ENCODE measurements at places on chromosomes 2 and 18.

GRCh38 chr2:137507237-137507636, 457.0 kb upstream of the HNMT start:
- peak; percentile 15 for DNase-seq

- DNase-seq: peak; percentile 17
Observed at GRCh38 chr2:232300894-232301387, 77.6 kb upstream of the ALPP start.

DNA sequence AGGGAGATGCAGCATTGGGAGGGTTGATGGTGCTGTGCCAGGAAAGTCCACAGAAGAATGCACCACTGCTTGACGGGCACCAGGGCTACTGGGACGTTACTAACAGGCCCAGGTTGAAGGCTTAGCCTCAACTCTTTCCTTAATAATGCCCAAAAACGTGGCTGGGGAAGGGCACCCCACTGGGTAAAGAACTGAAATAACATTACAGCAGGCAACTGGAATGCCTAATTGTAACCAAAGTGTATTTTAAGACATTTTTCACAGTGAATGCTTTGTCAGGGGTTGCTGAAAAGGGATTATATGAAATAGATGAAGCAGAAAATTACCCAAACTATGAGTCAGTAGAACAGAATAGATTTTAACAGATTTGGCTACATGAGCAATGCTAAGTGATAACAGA, 191.3 kb downstream of the CMPK2 start:
- DNase-seq: no peak

GRCh38 chr2:7022492-7023385, 105.5 kb downstream of the RNF144A start:
- no peak for DNase-seq

DNA sequence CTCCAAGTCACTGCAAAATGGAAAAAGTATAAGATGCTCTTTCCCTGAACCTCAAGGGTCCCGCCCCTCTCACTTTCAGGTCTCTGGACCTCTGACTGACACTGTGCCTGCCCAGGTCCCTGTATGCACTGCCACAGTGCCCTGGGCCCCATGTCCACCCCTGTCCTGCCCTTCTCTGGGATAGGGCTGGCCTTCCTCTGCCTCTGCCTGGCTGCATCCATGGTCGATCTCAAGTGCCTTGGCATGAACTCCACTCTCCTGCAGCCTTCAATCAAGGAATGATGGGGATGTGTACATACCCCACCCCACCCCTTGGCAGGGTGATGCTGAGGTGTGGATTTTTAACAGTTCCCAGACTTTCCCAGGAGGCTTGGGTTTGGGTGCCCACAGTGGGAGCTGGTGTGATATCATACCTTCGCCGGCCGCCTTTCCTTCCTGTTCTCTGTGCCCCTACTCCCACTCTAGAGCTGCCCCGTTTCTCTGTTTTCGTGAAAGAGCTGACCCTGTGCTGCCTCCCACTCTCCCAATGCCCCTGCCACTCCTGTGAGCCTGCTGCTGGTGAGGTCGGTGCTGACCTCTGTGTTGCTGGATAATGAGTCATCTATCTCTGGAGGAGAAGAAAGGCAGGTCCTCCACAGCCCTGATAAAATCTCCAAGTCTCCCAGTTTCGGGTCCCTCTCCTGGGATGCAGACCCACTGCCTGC, 18.9 kb downstream of the PTPN18 start:
- no peak for DNase-seq

DNA sequence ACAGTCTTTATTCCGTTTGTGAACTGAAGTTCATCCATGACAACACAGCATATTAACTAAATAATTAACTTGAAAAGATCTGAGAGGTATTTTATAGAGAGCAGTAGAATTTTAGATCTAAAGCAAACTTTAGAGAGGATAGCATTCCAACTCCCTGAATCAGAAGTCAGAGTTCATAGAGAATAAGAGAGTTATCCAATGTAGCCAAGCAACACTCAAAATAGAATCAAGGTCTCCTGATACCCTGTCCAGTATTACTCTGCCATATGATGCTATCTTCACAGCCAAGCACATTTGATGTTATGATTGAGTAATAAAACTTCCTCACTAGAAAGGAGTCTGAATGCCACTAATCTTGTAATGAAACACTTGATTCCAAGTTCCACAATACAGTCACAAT, 55.5 kb downstream of the RIT2 start:
- DNase-seq: no peak

DNA sequence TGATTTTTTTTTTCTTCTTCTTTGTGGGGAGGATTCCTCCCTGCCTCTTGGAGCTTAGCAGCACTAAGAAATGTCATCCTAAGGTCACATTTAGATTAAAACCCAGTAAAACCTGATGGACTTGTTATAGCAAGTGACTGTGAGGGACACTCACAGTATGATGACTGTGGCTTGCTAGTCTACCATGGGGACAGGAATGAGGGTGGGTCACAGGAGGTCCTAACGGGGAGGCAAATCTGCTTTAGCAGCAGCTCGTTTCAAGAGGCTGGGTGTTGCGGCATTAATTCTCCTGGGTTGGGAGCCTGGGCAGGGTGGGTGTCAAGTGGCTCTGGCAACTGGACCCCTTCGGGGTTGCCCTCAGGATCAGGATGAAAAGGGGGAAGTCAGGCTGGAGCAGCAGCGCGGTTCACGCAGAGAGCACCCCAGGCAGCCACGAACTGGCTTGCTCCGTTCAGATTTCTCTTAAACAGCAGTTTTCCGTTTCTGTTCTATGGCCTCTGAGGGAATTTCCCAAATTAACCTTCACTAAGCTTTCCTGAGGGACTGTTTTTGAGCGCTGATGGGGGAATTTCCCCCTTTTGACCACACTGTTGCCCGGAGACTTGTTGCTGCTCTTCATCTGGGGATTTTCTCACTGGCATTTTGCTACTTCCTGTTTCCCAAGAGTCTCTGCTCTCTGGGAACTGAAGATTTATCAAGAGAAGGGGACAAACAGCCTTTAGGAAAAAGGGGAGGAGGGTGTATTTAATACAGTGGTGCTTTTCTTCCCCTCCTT, 59.8 kb upstream of the PELI1 start:
- no peak for DNase-seq

DNA sequence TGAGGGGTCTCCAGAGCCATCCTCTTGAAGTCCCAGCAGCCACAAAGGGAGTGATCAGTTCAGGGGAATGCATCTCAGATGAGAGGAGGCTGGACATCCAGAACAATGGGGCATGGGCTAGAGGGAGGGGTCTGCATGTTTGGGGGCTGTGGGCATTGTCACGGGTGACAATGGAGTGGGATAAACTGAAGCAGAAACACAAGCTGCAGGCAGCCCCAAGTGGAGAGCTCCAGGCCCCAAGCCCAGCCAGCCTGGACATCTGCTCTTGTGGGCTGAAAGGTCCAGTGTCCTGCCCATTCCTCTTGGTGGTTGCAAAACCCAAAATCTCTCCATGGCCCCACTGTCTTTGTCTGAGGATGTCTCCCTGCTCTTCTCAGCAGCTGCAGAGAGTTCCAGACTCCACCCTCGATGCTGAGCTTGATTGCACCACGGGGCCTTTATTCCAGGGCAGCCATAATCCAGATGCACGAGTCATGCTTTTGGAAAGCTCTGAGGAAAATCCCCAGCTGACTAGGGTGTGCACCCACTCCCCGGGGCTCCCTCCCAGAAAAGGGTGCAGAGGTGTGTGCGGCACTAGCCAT, 149.4 kb downstream of the TNS1 start:
- no peak for DNase-seq

- no peak for DNase-seq
Observed at GRCh38 chr2:223900066-223900465, 45.1 kb downstream of the WDFY1 start.

- no peak for DNase-seq
Observed at GRCh38 chr2:127664065-127664894, 11.1 kb downstream of the LIMS2 start.

- DNase-seq: no peak
Observed at GRCh38 chr2:85788603-85789002, 34.8 kb downstream of the ATOH8 start.

- no peak for DNase-seq
Observed at GRCh38 chr18:70363861-70364260, 75.0 kb downstream of the SOCS6 start.

DNA sequence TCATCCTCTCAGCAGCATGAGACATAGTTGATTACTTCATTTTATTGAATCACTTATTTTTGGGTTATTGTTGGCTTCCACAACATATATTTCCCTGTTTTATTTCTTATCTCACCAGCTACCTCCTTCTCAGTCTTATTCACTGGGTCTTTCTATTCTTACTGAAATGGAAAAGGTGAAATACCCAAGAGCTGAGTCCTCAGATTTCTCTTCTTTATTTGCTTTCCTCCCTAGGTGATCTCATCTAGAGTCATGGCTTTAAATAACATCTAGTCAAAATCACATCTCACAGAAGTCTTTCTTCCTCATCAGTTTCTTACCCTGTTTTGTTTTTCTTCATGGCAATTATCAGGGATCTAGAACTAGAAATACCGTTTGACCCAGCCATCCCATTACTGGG, 105.0 kb upstream of the RBBP8 start:
- DNase-seq: no peak

DNA sequence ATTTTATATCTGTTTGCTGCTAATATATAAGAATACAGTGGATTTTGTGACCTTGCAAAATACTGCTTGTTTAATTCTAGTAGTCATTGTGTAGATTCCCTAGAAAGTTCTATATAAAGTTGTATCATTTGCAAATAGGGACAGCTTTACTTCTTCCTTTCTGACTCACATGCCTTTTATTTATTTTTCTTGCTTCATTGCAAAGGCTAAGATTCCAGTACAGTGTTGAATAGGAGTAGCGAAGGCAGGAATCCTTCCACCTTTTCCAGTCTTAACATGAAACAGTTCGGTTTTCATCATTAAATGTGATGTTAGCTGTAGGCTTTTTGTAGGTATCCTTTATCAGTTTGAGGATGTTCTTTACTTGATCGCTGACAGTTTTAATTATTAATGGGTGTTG, 58.1 kb downstream of the DGKD start:
- no peak for DNase-seq

DNA sequence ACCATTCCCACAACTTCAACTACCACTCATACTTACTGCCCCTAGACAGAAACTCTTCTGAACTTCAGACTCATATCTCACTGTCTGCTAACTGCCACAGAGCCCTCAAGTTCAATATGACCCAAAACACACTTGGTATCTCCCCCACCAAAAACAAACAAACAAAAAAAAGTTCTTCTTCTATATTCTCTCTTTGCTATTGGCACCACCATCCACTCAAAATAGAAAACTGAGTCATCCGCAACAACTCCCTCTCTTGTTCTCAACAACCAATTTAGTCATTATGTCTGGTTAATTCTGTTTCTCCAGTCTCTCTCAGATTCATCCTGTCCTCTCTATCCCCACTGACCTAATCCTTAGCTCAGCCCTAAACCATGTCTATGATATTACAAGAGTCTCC, 7.2 kb upstream of the DCTN1 start:
- no peak for DNase-seq

GRCh38 chr2:235745597-235745996, 251.8 kb downstream of the AGAP1 start:
- no peak for DNase-seq

GRCh38 chr18:27824841-27825681, 351.9 kb downstream of the CDH2 start:
- no peak for DNase-seq

DNA sequence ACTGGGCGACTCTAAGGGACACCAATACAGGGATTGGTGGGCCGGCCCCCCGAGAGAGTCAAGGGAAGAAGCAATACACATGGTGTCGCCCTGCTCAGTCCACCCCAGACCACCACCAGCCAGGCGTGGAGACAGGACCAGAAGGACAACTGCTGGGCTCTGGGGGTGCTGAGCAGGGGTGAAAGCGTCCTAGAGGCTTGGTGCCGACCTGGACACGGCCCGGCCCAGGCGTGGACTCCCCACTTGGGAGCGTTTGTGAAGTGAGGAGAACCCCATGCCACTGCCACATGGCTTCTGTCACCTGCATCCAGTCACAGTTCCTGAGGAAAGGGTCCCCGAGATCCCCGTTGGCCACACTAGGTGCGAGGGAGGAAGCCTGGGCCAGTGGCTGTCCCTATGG, 35.4 kb upstream of the ITM2C start:
- no peak for DNase-seq

- peak; percentile 60 for DNase-seq
Observed at GRCh38 chr18:3094338-3094684, 81.4 kb upstream of the LPIN2 start.

- DNase-seq: no peak
Observed at GRCh38 chr18:76791106-76791505, 31.3 kb upstream of the ZNF236 start.

DNA sequence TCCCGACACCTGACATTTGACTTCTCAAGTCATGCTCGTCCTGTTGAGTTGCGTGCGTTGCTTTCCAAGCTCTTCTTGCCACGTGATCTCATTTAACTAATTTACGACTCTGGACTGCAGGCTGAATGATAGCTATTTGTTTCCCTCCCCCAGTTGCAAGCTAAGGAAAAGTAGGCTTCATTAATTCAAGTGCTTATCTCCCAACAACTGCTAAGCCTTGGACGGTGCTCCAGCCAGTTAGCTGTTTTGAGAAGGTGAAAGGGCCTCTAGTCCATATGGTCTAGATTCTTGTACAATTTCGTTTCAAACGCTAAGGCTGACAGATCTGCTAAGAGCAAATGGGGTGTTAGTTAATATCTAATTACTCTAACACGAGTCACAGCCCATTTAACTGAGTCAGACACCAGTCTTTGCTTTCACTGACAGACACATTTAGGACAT, 21.1 kb downstream of the GPR45 start:
- DNase-seq: no peak

- DNase-seq: no peak
Observed at GRCh38 chr2:47803770-47804169, 20.8 kb downstream of the MSH6 start.

DNA sequence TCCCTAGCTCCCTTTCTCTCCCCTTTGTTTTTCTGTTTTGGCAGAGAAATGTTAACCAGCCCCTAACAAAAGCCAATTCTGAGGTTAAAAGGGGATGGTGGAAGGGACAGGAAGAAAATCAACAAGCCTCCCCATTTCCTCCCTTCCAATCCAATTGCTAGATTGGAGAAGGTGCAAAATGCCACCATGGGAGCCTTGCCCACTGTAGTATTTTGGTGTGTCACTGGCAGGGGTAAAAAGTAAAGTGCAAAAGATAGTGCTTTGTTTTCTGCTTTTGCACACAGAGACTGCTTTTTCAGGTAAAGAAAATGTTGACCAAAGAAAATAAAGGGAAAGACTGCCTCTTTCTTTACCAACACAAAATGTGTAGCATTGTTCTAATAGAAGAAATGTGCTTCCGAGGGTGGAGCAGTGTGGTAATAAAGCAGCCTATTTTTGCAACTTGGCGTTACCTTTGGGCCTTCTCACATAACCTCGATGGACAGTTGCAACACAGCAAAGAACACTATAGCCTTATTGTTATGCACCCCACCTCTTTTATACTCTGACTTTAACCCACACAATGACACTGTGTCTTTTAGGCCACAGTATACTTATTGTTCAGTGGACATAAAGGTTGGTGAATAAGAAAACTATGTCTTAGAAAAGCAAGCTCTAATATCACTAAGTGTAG, 861.8 kb downstream of the BCL11A start:
- no peak for DNase-seq

GRCh38 chr18:50080932-50081560, 113.9 kb downstream of the MYO5B start:
- peak; percentile 22 for DNase-seq

GRCh38 chr18:63836456-63836855, 51.0 kb upstream of the SERPINB2 start:
- no peak for DNase-seq

GRCh38 chr2:159860581-159861310, 62.7 kb upstream of the CD302 start:
- DNase-seq: no peak
